Activated CD4-positive, alpha-beta memory T cell treated with anti-CD3 and anti-CD28 coated beads for 36 hours (primary cell): ENCODE measurements at places on chromosomes 13 and 19.

GRCh38 chr19:4657262-4657661 lies 12.9 kb downstream of the MYDGF start:
- DNase-seq, result no peak

- DNase-seq, result peak; percentile 91
Measured at GRCh38 chr19:35644987-35645679, 3.0 kb upstream of the COX6B1 start.

- no peak for DNase-seq
Measured at GRCh38 chr19:31408460-31409124, 59.4 kb upstream of the TSHZ3 start.

DNA sequence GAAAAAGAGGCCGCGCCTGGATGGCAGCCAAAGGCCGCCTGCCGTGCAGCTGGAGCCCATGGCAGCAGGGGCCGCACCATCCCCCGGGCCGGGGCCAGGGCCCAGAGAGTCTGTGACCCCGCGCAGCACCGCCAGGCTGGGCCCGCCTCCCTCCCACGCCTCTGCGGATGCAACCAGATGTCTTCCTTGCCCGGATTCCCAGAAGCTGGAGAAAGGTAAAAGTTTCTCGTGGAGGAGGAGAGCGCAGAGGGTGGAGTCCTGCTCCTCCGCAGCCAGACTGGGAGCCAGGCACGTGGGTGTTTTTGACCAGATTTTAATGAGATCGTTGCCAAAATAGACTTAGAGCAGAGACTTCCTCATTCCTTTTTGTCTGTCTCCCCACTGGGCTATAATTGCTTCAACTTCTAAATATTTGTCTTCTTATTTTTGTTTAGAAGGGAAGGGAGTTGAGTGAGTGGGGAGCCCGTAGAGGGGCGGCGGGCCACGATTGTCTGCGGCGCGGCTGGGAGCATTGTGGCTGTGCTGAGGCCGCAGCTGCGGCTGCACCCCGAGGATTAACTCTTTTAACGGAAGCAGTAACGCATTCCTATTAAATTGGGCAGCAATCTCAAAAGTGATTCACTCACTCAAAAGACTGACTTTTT lies 22.8 kb upstream of the NDUFS7 start:
- DNase-seq, result no peak

- DNase-seq, result peak; percentile 59
Measured at GRCh38 chr19:2426611-2427428, 566 bp downstream of the TIMM13 start.

DNA sequence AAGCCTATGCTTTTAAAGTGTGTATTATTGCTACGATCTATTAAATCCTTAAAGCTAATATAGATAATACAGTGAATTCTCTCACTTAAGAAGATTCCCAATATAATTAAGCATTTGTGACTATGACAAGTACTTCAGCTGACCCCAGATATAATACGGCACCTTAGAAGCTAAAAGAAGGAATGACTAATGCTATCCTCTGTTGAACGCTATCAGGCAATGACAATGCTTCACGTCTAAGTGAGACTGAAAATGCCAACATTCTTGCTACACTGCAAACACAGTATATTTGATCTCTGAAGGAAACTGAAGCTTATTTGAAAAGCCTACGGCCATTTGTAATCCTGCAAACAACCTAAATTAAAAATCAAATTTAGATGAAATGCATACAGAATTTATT lies 19.7 kb downstream of the VWA8 start:
- no peak for DNase-seq

DNA sequence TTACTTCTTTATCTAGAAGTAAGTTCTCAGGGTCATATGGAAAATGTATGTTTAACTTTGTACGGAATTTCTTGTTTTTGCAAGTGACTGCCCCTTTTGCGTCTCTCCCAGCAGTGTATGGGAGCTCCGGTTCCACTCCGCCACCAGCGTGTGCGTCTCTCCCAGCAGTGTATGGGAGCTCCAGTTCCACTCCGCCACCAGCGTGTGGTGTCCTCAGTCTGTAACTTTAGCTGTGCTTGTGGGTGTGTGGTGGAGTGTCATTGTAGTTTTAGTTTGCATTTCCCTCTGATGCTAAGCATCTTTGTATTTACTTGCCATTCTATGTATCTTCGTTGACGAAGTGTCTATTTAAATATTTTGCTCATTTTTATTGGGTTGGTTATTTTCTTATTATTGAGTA lies 2.4 kb downstream of the CUL4A start:
- DNase-seq, result peak; percentile 46

GRCh38 chr13:97335488-97336134 lies 98.4 kb upstream of the RAP2A start:
- no peak for DNase-seq

DNA sequence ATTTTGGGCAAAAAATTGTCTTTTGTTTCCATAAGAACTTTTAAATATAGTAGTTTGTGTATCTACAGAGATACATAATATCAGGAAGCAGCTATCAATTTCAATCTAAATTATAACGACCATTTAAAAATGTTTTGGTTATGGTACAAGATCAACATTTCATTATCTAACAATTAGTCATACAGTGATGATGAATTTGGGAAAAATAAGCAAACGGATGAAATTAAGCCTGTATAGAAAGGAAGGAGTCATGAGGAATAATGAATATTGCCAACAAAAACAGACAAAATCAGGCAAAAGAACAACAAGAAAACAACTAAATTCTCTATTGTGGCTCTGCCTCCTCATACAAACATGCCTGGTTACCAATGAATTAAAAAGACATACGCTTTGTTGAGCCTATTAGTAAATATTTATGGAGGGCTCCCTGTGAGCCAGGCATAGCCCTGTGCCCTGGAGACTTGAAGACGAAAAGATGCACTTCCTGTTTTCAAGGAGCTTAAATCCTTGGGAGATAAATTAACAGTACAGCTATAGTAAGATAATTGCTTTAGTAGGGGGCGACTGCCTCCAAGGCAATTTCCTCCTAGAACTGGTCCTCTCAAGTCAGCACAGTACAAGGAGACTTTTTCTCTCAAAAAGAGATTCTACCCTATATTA lies 73.0 kb downstream of the NALCN start:
- DNase-seq, result no peak

GRCh38 chr19:23698711-23699520 lies 11.9 kb upstream of the ZNF675 start:
- no peak for DNase-seq

- no peak for DNase-seq
Measured at GRCh38 chr19:30171138-30171635, 201.0 kb upstream of the ZNF536 start.

- DNase-seq, result no peak
Measured at GRCh38 chr13:109856350-109856749, 70.0 kb upstream of the IRS2 start.

DNA sequence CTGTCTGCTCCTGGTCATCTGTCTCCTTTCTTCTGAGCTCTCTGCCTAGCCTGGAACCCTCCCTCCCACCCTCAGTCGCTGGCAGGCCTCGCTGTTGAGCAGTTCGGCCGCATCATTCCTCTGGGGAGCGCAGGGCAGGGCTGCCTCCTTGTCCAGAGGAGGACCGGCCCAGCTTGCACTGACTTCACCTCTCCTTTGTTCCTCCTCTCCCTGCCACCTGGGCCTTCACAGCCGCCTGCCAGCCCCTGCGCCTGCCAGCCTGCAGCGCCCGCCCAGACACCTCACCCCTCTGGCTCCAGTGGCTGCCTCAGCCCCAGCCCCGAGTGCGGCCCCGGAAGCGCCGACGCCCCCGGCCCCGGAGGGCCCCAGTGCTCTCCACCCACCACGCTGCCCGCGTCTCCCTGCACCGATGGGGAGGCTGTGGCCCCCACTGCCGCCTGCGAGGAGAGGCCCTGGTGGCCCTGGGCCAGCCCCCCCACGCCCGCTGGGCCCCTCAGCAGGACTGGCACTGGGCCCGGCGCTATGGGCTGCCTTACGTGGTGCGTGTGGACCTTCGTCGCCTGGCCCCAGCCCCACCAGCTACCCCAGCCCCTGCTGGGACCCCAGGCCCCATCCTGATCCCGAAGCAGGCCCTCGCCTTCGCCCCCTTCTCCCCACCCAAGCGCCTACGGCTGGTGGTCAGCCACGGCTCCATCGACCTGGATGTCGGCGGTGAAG lies 7.2 kb downstream of the KMT5C start:
- DNase-seq, result no peak

DNA sequence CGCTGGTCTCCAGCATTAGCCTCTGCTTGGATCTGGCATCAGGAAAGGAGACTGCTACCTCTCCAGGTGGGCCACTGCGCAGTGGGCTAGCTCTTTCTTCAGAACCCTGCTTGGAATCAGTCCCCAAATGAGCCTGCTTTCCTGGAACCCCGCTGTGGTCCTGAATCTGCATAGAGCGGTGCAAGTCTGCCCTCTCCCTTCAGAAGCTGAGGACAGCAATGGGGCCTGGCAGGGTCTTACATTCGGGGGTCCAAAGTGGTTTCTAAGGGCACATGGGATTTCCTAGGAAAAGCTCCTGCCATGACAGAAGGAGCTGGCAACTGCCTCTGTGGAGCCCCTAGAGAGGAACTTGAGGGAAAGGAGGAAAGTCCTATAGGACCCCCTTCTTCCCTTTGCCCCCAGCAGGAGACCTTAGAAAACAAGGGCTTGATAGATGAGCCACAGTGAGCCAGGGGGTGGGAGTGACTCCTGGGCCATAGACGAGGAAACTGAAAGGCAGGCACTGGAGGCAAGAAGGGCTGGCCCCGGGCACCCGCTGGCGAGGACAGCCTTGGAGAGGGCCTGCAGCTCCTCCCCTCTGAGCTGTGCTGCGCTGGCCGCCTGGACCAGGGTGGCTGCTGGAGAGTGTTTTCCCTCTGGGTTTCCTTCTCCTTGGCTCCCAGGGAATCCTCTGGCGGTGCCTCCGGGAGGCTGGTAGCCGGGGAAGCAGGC lies 1.4 kb upstream of the VSTM2B start:
- no peak for DNase-seq

DNA sequence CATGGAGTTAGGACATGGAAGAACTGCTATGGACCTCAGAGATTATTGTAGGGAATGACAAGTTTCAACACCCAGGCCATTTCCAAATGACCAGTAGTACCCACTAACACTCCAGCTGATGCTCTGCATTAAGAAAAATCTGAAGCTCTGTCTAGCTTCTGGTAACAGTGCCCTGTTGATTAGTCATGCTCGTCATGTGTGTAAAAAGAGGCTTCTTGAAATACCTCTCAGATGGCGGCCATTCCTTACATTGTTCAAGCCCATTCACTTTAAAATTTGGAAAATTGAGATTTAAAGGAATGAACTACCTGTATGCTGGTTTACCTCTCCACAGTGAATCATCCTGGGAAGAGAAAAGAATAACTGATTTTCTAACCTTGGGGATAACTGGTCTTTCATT lies 527.9 kb upstream of the ARGLU1 start:
- DNase-seq, result no peak

DNA sequence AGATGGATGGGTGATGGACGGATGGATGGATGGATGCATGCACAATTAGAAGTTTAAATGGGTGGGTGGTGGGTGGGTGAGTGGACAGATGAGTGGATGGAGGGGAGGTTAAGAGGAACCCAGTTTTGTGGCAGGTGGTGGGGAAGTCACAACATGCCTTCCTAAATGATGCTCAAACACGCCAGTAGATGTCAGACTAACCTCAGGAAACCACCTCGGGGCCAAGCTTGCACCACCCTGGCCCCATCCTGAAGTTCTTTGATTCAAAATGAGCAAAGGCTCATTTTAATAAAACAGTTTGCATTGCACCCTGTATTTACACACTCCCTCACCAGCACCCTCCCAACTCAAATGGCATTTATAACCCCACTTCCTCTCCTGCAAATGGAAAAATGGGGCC lies 91.4 kb upstream of the CACNA1A start:
- peak; percentile 66 for DNase-seq

DNA sequence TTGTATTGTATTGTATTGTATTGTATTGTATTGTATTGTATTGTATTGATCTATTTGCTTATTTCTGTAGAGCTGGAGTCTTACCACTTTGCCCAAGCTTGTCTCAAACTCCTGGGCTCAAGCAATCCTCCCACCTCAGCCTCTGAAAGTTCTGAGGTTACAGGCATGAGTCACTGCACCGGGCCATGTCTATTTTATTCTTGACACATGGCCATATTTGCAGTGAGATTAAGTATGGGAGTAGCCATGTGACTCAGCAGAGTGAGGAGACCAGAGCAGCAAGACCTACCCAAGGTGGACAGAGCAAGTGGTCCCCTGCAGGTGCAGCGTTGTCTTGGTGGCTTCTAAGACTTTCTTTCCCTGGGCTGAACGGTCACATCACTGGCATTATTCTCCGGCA lies 49.1 kb upstream of the UBAC2 start:
- peak; percentile 50 for DNase-seq

- DNase-seq, result no peak
Measured at GRCh38 chr19:6276447-6276846, 3.3 kb downstream of the MLLT1 start.

DNA sequence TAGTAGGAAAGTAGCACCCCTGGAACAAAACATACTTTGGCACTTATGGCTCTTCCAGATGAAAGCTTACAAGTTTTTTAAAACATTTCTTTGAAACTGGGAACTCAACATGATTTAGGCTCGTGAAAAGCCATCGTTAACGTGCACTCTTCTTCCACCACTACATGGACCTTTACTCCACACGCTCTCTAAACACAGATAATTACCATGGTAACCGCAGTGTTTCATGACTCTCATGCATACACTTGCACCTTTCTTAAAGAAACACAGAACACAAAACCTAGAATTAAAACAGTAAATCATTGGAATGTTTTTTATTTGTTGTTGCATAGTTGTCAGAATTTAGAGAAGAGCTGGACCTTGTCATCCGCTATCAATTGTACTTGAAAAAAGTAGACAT lies 154.3 kb downstream of the FGF9 start:
- DNase-seq, result no peak

- no peak for DNase-seq
Measured at GRCh38 chr19:43464134-43464775, 1.2 kb downstream of the LYPD3 start.

- no peak for DNase-seq
Measured at GRCh38 chr13:34037636-34038540, 219.9 kb downstream of the RFC3 start.

GRCh38 chr13:80339563-80339911 lies 1.4 kb downstream of the SPRY2 start:
- no peak for DNase-seq

- no peak for DNase-seq
Measured at GRCh38 chr13:53474878-53475277, 446.3 kb downstream of the OLFM4 start.

DNA sequence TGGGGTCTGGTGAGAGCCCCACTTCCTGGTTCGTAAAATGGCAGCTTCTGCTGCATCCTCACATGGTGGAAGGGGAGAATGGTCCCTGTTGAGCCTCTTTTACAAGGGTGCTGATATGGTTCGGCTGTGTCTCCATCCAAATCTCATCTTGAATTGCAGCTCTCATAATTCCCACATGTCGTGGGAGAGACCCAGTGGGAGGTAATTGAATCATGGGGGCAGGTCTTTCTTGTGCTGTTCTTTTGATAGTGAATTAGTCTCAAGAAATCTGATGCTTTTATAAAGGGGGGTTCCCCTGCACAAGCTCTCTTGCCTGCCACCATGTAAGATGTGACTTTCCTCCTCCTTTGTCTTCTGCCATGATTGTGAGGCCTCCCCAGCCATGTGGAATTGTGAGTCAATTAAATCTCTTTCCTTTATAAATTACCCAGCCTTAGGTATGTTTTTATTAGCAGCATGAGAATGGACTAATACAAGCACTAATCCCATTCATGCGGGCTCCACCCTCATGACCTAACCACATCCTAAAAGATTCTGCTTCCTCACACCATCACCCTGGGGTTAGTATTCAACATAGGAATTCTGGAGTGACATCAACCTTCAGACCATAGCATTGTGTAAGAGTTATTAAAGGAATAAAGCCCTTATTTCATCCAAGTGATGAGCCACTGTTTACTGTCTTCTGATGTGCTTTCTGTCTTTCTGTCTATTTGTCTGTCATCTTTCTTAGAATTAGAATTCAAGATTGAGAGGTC lies 159.0 kb upstream of the IRS2 start:
- DNase-seq, result no peak

GRCh38 chr13:109000207-109000606 lies 370.8 kb downstream of the MYO16 start:
- DNase-seq, result no peak
